ENCODE measurements at places on chromosomes 6 and 20.

DNA sequence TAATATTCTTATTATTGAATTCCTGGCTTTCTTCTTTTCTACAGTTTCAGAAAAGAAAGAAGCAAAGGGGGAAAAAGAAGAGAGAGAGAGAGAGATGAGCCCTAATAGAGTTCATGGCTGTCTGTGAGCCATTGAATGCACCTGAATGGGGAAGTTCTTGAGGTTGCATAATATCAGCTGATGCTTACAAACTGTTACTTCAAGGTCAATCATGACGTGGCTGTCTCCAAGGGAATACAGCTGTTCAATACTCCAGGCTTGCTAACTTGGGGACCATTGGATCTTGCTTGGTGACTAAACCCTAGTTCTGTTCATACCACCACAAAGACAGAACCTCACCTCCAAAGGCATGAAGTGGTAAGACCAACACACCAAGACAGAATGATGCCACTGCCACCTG is 180.4 kb downstream of the ADGRG6 start:
- no peak for DNase-seq

GRCh38 chr20:37449276-37449675 is 71.8 kb upstream of the NNAT start:
- DNase-seq = no peak

DNA sequence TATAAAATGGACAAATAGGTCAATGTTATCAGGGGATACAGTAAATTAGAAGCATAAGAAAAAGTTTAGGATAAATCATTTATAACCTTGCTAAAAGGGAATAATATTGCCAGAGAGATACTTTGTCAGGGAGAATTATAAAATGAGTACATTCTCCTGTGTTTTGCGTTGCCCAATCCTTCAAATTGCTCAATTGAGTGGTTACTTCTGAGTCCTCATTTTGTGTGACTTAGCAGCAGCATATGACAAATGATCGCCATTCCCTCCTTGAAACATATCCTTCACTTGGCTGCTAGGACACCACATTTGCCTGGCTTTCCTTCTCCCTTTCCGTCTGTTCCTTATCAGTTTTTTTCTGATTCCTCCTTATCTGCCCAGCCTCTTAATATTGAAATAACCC is 106.7 kb upstream of the FLRT3 start:
- no peak for DNase-seq

DNA sequence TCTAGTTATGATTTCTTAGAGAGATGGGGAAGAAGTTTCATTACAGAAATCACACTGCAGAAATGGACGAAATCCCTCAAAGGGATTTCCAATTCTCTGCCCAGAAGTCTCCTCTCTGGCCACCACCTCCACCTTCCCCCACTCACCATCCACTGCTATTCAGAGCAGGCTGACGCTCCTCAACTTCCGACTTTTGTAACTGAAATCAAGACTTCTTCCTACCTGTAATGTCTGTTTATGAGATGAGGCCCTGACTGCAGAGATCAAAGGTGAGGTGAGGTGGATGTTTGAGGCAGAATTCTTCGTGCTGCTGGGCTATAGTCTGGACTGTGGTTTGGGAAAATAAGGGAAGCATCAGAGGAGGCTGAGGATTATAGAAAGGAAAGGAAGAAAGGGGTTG is 385.2 kb upstream of the ARID1B start:
- DNase-seq = no peak

DNA sequence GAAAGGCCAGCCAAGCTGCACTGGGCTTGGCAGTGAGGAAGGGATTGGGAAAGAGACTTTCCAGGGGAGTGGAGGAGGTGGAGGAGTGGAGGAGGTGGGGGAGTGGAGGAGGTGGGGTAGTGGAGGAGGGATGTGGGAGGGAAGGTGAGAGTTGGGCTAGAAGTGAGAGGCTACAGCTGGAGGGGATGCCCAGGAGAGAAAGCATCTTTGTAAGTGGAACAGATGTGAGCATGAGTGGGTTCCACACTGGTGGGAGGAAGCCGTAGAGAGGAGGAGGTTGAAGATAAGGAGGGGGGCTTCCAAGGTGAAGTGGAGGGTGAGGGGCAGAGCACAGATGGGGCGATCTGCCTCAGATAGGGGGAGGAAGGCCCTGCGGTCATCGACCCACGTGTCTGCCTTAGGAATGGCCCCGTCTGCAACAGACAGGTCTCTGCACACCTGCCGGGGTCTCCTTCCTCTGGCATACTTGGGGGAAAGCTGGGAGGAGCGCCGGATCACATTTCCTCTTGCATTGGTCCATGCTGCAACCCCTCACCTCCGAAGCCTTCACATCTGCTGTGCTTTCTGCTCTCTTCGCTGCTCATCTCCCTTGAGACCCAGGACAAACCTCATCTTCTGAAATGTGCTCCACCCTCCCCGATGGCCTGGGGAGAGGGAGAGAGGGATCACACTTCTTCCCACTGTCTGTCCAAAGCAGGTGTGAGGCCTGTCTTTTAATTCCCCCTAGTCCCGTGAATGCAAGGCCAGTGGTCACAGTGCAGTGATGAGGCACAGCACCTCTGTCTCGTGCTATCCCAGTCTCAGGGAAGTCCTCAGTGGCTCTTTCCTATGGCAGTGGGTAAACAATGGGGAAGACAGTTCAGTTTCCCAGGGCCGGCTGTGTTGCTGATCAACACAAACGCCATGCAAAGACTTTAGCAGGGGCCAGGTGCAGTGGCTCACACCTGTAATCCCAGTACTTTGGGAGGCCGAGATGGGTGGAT is 48.6 kb upstream of the SNX9 start:
- no peak for DNase-seq

DNA sequence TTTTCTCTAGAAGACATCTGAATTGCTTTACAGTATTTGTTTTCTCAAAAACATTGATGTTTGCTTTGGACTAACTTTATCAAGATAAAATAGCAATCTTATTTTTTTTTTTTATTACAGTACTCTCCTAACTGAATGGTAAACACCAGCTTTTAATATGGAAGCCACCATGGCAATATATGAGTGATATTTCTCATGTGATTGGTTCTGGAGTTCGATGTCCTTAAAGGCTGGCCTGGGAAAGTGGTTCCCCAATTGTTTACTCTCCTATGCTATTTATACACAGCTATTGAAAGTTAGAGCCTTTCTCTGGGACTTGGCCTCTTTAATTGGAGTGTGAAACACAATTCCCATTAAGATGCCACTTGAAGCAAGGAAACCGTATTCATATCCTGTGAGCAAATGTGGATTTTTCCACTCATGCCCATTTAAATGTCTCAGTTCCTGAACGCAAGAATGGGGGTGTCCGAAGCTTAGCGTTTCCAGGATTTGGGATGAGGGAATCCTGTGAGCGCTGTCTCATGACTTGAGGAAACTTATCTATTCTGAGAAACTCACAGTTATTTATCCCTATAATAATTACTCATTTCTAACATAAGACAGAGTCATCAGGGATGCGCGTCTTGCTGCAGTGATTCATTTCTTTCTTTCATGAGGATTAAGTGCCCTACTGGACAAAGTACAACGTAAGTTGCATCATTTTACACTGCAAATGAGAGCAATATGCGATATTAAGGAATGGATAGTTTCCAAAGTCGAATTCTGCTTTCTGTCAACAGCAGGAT is 143.3 kb upstream of the PREP start:
- no peak for DNase-seq

- DNase-seq = no peak
These were observed 44.0 kb downstream of the SIRPA start for GRCh38 chr20:1939270-1939595.

DNA sequence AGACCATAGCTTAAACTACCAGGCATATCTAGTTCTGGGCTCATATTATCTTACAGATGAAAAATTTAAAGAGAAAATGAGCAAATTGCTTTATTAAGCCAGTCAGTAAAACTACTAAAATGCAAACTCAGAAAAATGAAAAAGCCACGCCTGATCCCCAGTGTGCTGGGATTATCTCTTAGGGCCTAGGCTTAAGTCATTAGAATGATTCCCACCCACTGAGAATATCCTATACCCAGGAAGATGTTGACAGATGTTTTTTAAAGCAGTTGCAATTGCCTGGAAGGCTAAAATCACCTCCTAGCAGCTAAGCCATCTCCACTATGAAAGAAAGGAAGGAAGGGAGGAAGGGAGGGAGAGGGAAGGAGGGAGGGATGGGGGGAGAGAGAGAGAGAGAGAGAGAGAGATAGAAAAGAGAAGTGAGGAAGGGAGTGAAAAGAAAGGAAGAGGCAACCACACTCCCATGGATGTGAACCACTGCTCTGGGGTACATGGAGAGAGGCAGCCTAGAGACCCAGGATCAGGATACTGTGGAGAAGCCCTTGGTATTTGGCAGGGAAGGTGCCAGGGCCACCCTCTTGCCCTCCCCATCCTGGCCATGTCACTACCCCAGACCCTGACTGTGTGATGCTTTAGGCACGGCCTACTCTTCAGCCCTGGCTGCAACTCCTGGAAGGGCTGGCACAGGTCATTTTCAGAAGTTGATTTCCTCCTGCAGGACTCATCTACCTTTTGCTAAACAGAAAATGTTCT is 21.9 kb downstream of the NEDD9 start:
- DNase-seq = no peak

DNA sequence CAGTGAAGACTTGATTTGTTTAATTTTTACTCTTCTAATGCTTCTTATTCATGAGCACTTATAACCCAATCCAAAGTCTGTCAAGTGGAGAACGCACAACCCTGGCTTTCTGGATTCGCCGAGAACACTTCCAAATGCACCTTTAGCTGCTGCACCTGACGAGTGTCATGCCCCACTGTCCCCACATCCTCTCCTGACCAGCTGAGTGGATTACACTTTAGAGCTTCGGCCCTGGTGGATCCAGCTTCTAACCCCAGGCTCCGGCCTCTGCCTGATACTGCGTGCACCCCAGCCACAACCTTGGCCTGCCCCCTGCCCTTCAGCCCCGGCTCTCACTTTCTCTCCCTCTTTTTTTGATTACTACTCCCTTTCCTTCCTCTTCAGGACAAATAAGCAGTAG is 258.8 kb downstream of the TMEM242 start:
- no peak for DNase-seq

DNA sequence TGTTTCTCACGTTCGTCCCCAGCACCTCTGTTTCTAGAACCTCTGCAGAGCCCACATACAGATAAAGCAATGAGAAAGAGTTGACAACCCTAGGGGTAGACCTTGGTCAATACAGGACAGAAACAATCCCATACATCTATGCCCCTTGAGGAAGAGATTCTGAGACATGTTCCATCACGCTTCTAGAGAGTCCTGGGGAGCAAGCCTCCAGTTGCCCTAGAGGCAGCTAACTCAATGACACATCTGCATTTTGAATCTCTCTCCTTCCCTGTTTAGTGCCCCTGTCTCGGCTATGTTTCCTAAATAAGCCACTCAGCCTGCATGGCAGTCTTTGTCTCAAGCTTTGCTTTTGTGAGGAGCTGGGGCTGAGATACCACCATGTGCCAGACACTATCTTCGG is 435.3 kb downstream of the CD83 start:
- no peak for DNase-seq

GRCh38 chr6:18162401-18162800 is 7.2 kb downstream of the KDM1B start:
- no peak for DNase-seq

DNA sequence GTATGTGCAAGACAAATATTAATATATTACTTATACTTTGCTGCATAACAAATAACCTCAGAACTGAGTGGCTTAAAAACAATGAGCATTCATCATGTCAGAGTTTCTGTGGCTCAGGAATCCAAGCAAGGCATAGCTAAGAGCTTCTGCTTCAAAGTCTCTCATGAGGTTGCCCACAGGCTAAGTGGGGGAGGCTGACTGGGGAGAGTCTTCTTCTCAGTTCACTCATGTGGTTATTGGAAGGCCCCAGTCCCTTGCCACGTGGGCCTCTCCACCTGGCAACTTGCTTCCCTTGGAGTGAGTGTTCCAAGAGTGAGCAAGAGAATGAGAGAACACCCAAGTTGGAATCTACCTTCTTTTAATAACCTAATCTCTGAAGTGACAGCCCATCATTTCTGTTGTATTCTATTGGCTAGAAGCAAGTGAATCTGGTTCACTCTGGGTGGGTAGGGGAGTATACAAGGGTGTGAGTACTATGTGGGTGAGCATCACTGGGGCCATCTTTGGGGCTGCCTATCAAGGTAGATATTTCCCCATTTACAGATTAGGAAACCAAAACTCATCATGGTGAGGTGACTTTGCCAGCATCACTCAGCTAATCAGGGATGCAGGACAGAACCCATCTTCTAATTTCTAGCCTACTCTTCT is 36.0 kb downstream of the DNAH8 start:
- DNase-seq = no peak

- no peak for DNase-seq
These were observed 78.6 kb downstream of the RCAN2 start for GRCh38 chr6:46412662-46413061.

- DNase-seq = no peak
These were observed 41.9 kb upstream of the DEFB112 start for GRCh38 chr6:50091641-50092040.

DNA sequence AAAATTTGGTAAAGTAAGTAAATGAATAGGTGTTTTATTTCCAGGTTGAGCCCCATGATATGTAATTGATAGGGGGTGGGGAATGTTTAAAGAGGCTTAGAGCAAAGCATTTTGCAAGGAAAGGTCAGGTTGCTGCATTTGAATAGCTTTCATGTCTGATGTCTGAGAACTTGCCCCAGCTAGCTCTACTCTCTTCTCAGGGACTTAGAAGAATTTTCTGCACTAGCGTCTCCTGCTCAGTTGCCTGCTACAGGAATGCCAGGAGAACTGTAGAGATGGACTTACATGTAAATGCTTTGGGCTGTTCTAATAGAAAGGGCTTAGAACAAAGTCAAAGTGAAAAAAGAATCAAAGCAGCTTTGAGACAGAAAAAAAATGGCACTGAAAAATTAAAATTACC is 35.5 kb downstream of the TRMT6 start:
- DNase-seq = no peak

GRCh38 chr6:24574809-24575208 is 71.2 kb downstream of the KIAA0319 start:
- DNase-seq = no peak

GRCh38 chr6:133100865-133101264 is 140.3 kb upstream of the EYA4 start:
- no peak for DNase-seq

- DNase-seq = no peak
These were observed 787 bp upstream of the CARMIL1 start for GRCh38 chr6:25278261-25278913.

- DNase-seq = no peak
These were observed 631.1 kb downstream of the COL12A1 start for GRCh38 chr6:74574794-74575193.

- DNase-seq = no peak
These were observed 367.4 kb downstream of the CD109 start for GRCh38 chr6:74063391-74063790.

DNA sequence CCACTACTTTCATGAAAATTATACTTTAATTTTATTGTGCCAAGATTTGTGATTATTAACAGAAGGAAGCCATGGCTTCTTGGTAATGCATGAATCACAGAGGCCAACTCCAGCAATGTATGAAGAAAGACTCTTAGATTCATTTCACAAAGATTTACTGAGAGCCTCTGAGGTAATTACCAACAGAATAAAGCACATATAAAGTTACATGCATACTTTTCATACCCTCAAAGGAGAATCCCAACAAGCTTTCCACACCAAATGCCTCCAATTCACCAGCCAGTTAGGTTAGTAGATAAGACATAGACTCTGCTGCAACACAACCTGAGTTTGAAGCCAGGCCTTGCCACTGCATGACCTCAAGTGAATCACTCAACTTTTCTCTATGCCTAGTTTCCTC is 41.9 kb downstream of the HBS1L start:
- DNase-seq = no peak

Measured in activated T-helper 9 cell treated with anti-CD3 and anti-CD28 coated beads, Interleukin-2, amount 50 U/mL, for 16 hours (primary cell).